Esophagus muscularis mucosa (tissue), 4 donors: ENCODE measurements at places on chromosomes 2 and 18. TPM values are rescaled to one million over a fixed set of nuclear protein-coding genes. Genes with fewer than 3 reads are reported as not detected.

DNA sequence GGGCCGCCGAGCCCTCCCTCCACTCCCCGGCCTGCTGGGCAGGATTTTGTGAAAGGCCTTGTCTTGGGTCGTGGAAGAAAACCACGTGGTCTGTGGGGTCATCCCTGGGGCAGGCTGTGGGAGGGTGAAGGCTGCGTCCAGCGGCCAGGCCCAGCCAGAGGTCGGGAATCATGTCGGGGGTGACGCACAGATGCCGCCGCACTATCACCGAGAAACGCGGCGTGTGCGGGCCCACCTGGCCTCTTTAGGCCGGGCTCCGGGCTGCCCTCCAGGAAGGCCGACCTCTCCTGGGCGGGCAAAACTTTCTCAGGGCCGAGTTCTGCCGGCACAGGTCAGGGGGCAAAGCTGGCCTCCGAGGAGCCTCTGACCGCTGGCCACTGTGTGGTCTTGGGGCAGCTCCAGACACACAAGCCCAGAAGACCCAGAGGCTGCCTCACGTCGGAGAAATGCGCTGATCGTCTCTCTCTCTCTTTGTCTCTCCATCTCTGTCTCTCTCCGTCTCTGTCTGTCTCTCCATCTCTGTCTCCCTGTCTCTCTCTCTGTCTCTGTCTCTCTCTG lies 28.4 kb downstream of the NFATC1 start:
- no peak for DNase-seq
- H3K4me3 ChIP-seq = no peak overlapping the region
- no peaks in the 10 kb centered on the region for H3K27me3 ChIP-seq
- H3K36me3 ChIP-seq = peaks cover 29% of the 10 kb centered on the region
- H3K4me1 ChIP-seq = peaks cover 55% of the 10 kb centered on the region

DNA sequence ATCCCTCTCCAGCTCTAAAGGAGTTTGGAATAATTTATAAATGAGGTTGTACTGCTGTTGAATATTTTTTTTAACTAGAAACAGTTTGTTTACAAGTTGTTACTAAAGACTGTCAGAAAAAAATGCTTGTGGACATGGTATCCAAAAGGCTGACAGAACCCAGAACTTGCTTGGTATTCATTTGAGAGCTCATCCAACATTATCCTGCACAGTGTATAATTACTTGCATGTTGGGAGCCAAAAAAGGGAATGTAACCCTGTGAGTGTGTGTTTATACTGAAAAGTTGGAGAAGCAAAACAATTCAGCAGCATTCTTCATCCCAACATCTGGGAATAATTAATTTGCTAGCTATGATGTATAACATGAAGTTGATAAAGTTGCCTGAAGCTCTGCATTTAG lies 42.1 kb upstream of the EHBP1 start:
- no peak for DNase-seq
- no peaks in the 10 kb centered on the region for H3K36me3 ChIP-seq
- no peak overlapping the region for H3K4me3 ChIP-seq

DNA sequence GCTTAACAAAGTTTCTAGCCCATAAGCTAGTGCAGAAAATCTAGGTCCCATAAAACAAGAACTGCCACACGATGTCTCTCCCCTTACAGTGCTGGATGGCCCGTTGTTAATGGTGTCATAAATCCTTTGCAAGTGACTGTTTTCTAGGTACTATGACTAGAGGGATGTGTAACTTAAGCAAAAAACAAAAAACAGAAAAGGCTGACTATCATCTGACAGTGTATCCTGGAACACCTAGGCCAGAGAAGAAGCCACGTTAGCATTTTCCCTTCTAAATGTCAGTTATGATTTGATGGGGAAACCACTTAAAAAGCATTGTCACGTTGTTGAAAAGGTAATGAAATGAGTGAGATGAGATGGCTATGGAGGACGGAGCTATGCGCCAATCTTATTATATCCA lies 2.4 kb downstream of the CASP8 start:
- H3K27me3 ChIP-seq = no peaks in the 10 kb centered on the region
- DNase-seq = no peak

RNU2-63P gene
- total RNA-seq = not detected

QPCT gene
- 4.0 TPM for total RNA-seq
